ENCODE measurements at places on chromosomes 7 and 10.

DNA sequence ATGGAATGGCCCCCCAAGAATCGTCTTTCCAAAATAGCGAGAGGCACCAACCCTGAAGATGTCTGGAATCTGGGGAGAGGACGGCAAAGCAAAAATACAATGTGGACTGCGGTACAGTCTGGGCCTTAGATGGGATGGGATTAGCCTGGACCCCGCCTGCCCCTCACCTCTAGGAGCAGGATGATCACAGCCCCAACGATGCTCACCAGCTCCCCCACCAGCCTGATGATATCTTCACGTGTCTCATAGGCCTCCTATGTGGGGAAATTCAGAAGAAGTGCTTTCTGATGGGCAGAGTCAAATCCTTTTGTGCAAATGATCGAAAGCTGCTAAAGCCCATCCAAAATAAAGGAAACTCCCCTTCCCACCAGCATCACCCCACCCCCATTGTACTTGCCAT is 18.2 kb downstream of the TRPV5 start:
- no peak for DNase-seq

DNA sequence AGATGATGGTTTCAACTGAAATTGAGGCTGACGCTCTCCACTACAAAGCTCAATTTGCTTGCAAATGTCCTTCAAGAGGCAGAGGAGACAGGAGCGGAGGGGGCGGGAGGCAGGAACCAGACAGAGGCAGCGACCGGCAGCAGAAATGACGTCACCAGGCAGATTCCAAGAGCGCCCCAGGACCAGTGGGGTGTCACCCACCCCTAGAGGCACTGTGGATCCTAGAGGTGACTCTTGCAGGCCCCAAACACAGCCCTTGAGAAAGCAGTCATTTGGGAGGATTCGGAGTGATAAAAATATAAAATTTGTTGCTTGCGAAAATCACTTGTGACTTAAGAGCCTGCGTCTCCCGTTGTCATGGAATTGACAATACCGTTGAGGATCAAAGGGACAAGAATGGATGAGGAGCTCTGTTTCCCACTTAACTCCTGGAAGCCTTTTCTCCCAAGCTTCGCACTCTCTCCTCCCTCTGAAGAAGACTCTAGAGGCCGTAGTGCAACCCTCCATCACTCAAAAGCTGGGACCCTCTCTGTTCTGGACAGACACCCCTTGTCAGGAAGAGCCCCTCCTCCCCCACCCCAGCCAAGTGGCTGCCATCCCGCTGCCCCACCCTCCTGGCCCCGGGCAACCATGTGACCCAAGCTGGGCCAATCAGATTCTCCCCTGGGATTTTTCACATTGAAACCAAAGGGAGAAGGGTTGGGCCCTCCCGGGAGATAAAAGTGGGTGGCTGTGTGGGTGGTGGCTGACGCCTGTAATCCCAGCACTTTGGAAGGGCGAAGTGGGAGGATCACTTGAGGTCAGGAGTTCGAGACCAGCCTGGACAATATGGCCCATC is 16.3 kb upstream of the SLC29A4 start:
- DNase-seq = no peak

GRCh38 chr10:79238606-79239005 is 108.7 kb upstream of the PPIF start:
- DNase-seq = no peak

DNA sequence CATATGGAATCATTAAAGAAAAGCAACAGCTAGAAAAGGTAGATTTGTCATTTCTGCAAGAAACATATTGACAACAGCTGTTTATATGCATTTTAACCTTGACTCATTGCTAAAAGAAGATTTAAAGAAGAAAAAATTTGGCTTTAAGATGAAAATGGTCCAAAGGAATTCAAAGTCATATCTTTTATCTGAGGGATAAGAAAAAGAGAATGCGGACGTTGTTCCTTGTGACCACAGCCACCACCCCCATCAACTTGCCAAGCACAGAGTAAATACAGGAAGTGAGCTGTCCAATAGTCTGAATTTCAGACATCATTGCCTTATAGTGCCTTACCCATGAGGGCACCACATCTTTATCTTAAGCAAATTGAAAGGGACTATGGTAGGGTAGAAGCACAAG is 7.3 kb upstream of the CRPPA start:
- no peak for DNase-seq

DNA sequence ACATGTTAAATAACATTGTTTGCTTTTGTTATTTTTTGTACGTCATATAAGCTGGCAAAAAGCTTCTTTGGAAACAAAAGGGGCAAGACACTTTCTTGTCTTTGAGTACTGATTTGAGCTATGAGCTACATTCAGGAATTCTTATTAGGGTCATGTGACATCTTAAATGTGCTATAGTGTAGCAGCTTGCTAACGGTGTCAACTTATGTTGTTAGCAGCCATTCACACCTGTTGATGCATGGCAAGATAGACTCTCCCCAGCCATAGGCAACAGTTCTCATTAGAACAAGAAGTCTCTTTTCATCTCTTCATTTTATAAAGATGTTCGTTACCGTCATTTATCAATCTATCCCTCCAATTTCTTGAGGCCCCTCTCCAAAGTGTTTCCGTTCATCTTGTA is 213.7 kb downstream of the CSTF2T start:
- no peak for DNase-seq

GRCh38 chr10:83083831-83084230 is 1055.5 kb upstream of the GHITM start:
- no peak for DNase-seq

DNA sequence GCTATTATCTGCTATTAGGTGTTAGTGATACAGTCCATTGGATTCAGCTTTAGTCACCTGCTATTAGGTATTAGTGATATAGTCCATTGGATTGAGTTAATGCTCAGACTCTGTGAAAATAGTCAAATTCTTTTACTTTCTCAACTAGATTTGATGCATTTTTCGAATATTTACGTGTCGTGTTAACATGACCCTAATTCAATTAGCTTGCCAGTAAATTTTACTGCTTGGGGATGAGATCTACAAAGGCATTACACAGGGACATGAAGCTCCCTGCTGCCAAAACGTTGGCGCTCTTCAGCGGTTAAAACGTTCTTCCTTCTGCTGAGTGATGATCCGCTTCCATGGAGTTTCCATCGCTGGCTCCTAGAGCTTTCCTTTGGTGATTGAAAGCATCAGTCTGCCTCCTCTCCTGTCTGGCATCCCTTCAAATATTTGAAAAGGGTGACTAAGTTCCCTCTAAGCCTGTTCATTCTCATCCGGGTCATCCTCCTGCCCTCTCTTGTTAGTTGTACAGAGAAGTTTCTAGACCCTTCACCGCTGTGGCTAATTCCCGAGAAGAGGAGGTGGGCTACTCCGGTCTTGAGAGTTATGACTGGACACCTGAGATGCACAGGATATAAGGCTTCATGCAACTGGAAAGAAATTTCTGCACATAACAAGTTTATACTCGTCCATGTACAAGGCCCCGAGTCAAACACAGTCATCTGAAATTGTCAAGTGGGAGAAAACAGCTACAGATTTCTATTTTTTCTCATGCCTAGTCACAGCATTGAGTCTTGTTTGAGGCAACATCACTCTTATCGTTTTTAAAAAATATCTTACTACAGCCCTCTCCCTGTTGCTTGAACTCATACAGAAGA is 254.0 kb downstream of the KLF6 start:
- DNase-seq = no peak

Data from adrenal gland (tissue), 19 donors.